ENCODE measurements at places on chromosomes 7 and 10.

DNA sequence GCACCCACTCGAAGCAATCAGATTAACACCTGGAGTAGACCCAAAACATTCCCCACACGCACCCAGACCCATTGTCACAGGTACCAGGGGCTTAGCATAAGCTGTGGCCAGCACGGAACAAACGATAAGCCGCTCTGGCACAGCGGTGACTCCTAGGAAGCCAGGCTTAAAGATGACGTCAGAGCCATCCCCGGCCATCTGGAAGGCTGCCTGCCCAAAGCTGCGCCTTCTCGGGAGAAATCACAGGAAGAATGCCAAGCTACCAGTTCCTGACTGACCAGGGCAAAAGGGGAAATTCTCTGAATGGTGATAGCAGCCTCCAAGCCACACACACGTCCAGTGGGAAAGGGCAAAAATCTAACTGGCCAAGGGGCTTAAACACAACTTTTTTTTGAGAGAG, 13.0 kb upstream of the WIPI2 start:
- DNase-seq: no peak

DNA sequence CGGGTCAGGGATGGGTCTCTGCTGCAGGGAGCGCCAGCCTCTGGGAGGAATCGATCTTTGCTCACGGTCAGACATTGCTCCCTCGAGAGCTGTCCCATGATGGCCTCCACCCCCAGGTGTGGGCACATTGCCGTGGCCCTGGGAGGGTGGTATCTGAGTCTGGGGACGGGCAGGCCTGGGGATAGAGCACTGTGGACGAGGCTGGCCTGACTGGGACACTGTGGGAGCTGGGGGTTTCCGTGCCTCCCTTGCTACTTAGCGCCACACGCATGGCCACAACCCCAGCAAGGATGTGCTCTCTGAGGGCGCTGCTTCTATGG, 55.7 kb downstream of the JAKMIP3 start:
- no peak for DNase-seq

DNA sequence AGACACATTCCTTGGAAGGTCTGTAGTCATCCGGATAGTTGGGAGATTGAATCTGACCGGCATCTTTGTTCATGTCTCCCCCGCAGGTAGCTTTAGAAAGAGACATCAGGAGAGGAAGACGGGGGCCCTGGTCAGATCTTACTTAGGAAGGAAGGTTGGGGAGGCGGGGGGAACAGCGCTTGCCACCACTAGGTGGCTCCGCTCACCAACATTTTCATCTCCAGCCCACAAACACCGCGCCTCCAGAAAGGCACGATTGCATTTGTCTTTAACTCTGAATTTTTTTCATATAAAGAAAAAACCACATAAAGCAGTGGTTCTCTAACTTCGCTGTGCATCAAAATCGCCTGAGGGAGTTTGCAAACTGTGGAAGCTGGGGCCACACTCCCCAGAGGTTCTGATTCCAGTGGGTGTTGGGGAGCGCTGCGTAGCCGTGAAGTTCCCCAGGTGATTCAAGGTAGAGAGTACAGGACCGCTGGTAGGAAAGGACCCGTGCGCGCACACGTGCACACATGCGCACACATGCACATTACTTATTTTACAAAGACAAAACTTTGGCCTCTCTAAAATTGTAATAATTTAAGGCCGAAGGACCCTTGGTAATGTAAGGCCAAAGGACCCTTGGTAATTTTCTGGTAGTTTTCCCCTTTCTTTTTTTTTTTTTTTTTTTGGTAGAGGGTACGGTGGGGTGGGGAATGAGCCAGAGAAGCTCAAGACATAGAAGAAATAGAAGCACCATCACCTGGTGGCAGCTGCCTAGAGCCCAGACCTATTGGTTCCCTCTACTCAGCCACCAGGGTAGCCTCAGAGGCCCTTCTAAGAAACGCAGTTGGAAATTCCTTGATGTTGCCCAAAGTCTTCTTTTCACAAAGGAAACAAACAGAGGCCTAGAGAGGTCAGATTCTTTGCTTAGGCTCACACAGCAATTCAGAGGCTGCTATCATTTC, 37.4 kb upstream of the OPALIN start:
- peak; percentile 84 for DNase-seq

GRCh38 chr10:104350127-104350635, 3.5 kb upstream of the CFAP58 start:
- peak; percentile 92 for DNase-seq

GRCh38 chr7:15197042-15197977, 294.8 kb upstream of the DGKB start:
- no peak for DNase-seq

- no peak for DNase-seq
Measured at GRCh38 chr7:138029126-138029525, 27.2 kb upstream of the CREB3L2 start.

Measured in OCI-M1 (cell line).